ENCODE measurements at places on chromosomes 3 and 15.

- no peak for DNase-seq
These were observed 77.4 kb downstream of the LSM3 start for GRCh38 chr3:14256046-14256445.

DNA sequence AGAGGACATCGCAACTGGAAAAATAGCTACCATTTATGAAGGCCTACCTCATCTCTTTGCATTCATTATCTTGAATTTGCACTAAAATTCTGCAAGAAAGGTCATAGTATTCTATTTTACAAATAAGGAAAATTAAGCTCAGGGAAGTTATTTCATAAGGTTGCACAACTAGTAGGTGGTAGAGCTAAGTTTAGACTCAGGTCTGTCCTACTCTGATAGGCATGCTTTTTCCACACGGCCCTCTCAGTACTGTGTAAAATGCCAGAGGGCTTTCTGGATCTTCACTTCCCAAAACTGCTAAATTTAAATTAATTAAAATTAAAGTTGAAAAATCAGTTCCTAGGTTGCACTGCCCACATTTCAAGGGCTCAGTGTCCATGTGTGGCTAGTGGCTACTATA, 18.3 kb downstream of the MAP2K1 start:
- DNase-seq, result no peak

GRCh38 chr3:94249491-94250079, 186.7 kb downstream of the NSUN3 start:
- peak; percentile 69 for DNase-seq

DNA sequence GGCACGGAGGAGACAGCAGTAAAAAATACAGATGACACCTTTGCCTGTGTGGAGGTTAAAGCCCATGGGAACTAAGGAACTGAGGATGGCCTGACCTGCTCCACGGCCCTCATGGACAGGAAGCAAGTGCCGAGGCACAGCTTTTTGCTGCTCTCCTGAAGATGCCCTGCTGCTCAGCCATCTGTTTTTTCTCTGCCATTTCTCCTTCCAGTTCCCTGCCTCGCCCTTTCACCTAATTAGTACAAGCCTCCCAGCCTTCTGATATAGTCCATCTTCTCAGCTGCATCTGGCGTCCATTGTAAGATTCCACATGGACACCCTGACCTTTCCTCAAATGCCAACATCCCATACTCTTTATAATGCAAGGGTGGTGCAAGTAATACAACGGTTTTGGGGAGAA, 11.8 kb upstream of the CXCR6 start:
- DNase-seq, result no peak

DNA sequence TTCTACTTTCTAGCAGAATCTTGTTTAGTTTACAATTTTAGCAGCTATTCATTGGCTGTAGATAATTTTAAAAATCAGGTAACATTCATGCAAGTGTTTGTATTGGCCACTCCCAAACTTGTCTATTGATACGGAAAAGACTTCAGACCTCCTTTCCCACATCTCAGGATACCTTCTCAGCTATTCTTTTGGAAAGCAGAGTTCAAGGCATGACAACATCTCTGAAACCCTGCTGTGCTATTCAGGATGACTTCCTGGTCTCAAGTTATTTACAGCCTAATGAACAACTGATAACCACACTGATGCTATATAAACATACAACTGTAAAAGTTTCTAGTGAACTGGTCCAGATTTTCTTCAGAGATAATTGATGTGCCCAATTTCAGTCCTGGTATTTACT, 55.8 kb downstream of the DZIP3 start:
- DNase-seq, result no peak

- DNase-seq, result no peak
These were observed 7.1 kb downstream of the OR5K2 start for GRCh38 chr3:98504539-98504938.

- peak; percentile 45 for DNase-seq
These were observed 31.2 kb downstream of the PRR23E start for GRCh38 chr3:127224118-127224517.

- peak; percentile 87 for DNase-seq
These were observed 42.6 kb downstream of the MGLL start for GRCh38 chr3:127779747-127780146.

DNA sequence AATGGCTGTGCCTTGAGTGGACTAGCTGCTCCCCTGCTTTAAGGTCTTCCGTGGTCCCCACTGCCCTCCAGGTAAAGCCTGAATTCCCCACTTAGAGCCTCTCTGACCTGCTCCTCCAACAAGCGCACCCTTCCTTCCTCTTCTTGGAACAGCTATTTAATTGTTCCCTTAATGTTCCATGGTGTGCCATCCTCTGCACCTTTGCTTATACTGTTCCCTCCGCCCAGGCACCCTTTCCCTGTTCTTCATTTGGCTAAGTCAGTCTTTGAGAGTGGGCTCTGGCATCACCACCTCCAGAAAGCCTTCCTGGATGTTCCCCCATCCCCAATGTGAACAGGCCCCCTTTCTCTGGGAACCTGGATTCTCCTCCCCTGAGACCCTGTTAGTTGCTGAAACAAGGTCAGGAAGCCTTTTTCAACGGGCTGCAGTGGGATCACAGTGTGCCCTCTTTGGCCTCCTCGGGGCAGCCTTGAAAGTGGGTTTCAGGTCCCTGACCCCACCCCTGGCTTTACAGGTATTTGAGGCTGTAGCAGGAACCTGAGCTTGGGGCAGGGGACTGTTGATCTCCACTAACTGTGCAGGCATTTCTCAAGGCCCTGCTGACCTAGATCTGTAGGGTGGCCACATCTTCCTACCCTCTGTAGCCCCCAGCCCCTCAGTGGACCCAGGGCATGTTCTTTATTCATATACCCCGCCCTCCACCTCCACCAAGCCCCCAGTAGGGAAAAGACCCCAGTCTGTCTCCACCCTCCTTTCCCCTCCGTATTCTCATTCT, 5.0 kb downstream of the ISLR start:
- no peak for DNase-seq

- DNase-seq, result no peak
These were observed 97.5 kb upstream of the TLE3 start for GRCh38 chr15:70195171-70195570.

DNA sequence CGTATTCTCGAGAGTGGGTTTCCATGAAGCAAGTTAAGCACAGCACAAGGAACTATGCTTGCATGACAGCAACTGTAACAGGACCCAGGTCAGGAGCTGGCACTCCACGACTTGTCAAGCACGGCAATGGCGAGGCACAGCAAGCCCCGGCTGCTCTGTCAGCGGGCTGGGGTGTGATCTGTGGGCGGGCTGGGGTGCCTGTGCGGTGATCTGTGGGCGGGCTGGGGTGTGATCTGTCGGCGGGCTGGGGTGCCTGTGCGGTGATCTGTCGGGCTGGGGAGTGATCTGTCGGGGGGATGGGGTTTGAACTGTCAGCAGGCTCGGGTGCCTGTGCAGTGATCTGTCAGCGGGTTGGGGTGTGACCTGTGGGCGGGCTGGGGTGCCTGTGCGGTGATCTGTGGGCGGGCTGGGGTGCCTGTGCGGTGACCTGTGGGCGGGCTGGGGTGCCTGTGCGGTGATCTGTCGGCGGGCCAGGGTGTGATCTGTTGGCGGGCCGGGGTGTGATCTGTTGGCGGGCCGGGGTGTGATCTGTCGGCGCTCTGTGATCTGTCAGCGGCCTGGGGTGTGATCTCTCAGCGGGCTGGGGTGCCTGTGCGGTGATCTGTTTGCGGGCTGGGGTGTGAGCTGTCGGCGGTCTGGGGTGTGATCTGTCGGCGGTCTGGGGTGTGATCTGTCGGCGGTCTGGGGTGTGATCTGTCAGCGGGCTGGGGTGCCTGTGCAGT, 205.7 kb downstream of the XXYLT1 start:
- no peak for DNase-seq

GRCh38 chr15:84797212-84797611, 19.9 kb upstream of the ALPK3 start:
- no peak for DNase-seq

DNA sequence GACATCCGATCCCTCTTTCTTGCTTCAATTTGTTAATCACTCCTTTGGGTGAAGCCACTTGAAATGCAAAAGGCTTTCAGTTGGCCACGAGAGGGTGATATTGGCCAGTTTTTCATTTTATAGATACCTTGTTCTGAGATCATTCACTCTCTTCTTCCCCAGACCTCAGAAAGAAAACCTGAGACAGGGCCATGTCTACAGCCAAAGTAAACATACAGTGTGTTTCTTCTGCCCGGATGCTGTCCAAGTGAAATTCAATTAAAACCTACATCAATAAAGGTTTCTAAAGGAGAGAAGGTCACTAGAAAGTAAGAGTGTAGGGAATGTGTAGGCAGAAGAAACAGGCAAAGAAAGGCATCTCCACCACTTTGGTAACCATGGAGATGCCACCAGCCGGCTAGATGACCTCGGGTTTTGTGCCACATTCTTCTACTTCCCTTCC, 39.5 kb upstream of the FMN1 start:
- DNase-seq, result peak; percentile 14

- DNase-seq, result no peak
These were observed 336.4 kb upstream of the LRRFIP2 start for GRCh38 chr3:37510755-37511154.

DNA sequence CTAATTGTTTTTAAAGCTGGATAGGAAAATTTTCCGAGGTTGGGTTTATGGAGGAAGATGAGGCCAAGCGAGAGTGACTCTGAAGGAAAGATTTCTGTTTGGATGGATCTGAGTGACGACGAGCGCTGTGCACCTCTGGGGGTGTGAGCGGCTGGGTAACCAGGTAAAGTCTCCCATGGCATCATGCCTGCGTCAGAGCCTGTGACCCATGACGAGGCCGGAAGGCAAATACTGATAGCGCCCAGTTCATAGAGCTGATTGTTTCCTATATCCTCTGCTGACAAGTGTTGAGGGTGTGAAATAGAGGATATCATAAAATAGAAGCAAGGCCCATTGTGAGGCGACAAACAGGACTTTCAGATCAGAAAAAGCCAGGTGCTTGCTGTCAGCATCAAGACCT, 33.7 kb upstream of the MAGEF1 start:
- no peak for DNase-seq

GRCh38 chr3:52339612-52340011, 23.5 kb downstream of the DNAH1 start:
- DNase-seq, result peak; percentile 89

GRCh38 chr3:12559520-12559919, 2.6 kb downstream of the MKRN2 start:
- no peak for DNase-seq

DNA sequence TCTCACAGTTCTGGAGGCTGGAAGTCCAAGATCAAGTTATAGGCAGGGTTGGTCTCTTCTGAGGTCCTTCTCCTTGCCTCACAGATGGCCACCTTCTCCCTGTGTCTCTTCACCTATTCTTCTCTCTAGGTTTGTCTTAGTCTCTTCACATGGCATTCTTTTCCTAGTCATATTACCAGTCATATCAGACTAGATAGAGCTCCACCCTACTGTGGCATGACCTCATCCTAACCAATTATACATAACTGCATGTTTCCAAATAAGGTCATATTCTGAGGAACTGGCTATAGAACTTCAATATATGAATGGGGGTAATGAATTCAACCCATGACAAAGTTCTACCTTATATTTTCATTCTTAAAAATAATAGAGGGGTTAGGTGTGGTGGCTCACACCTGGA, 196.4 kb upstream of the UBE3A start:
- no peak for DNase-seq

DNA sequence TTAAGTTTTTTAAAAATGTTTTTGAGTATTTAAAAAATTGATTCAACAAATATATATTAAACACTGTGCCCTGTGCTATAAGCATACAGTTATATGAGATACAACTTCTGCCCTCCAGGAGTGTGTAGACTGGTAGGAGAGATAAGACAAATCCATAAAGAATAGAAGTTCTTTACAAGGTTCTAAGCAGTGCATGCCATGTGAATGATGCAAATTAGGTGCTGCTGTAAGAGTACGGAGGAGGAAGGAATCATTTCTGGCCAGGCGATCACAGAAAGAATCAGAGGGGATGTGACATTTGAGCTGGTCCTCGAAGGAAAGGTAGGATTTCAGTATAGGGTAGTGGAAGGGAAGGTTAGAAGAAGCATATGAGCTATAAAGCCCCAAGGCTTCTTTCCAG, 14.0 kb downstream of the MAPKBP1 start:
- DNase-seq, result no peak

Measured in GM12865 (cell line).